ENCODE measurements at places on chromosomes 13 and 19.

GRCh38 chr19:40603071-40603388, 1.9 kb downstream of the LTBP4 start:
- no peak for DNase-seq

- DNase-seq = no peak
Observed at GRCh38 chr19:4301590-4302242, 473 bp downstream of the TMIGD2 start.

GRCh38 chr19:3586707-3587346, 1.5 kb downstream of the GIPC3 start:
- DNase-seq = no peak

GRCh38 chr13:19567820-19568534, 6.6 kb upstream of the TPTE2 start:
- no peak for DNase-seq

DNA sequence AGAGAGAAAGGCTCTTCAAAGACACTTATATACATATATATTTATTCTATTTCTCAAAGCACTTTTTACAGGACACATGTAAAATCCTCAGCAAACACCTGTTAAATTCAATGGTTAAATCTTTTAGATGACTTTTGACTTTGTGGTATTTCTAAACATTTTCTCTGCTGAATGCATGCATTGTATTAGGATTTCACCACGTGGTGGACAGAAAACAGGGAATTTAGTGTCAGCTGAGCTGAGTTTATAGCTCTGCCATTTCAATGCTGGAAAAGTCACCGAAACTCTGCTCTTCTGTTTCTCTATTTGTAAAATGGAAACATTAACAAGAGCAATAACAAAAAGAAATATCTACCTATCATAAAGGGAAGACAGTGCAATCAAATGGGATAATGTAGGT, 375.6 kb downstream of the ENOX1 start:
- no peak for DNase-seq

Measured in urothelium cell line (cell line).